ENCODE measurements at places on chromosomes 12 and 14. TPM values are rescaled to one million over a fixed set of nuclear protein-coding genes. Genes with fewer than 3 reads are reported as not detected.

Gene SALL2
- under 0.01 TPM for total RNA-seq

Gene NFE2
- not detected for total RNA-seq

Gene BEGAIN
- 0.21 TPM for total RNA-seq

Gene LRRK2
- total RNA-seq, result 0.34 TPM

Gene ARG2
- total RNA-seq, result 26.7 TPM

Gene TEAD4
- 5.9 TPM for total RNA-seq

Gene EGLN3
- 7.5 TPM for total RNA-seq
